ENCODE measurements at places on chromosomes 3 and 15.

DNA sequence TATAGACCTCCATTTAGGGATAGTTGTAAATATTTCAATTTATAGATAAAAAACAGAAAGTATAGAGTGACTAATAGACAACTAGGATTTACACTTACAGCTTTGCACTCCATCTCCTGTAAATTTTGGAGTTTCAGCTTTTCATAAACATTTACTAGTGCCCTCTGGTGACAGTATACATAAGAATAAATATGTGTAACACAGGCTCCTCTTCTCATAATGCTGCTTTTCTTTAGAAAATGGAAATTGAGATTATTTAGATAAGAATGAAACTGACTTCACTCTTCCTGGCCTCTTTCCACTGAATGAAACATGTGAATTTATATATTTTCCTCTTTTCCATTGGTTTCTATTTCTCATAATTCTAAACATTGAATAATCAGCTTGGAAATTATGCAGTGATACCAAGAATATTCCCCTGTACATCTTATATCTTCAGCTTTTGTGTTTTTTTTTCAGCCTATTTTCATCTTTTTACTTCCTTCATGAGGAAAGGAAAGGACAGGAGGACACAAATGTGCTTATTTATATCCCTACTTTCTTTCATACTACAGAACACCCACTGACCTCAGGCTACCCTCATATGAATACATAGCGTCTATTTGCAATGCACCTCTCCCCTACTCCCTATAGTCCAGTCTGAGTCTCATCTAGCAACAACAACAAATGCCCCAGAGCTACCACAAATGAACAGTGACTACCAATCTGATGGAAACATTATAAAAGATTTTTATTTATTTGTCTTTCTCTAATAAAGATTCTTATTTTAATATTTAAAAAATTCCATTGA is 103.1 kb upstream of the CCDC39 start:
- no peak for DNase-seq

DNA sequence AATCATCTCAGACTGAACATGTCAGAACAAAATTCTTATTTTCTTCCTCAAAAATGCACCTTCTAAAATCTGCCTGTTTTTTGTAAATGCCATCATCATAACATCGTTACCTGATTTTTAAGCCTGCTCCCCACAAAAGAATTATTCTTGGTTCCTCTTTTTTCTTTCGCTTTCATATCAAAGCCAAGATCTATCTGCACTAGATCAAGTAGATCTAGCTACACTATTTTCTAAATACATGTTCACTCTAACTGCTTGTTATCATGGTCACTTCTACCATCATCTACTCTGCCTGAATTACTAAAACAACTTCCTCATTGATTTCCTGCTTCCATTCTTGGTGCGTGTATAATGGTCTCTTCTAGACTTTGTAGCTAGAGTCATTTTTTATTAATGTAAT is 217.7 kb downstream of the ARPP21 start:
- DNase-seq: no peak

DNA sequence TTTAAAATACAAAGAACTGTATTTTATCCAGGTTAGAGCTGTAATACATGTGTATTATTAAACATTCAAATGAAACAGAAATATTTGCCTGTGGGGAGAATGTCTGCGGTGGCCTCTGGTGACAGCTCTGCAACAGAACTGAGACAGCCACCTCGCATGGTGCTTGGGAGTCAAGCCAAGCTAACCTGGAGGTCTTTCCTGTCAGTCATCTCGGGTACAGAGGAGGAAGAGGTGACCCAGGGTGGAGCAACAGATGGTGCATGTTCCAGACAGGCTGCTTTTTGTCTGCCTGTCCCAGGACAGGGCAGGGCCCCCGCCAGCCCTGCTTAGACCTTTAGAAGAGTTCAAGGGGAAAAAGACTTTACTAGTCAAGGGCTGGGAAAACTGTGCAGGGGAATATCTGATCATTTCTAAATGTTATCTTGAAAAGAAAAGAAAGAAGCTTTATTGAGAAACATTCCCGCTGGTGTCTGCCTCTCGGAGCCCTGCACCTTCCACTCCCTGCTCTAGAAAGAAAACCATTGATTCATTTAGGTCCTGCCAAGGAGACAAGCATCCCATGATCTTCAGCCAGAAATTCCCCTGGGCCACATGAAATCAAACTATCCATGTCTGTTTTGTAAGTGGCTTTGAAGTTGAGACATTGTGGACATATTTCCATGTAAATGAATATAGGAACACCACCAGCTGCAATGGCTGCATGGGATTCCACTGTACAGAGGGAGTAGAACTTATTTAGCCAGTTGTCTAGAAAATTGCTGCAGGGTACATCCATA is 5.5 kb upstream of the NR2E3 start:
- DNase-seq: no peak

DNA sequence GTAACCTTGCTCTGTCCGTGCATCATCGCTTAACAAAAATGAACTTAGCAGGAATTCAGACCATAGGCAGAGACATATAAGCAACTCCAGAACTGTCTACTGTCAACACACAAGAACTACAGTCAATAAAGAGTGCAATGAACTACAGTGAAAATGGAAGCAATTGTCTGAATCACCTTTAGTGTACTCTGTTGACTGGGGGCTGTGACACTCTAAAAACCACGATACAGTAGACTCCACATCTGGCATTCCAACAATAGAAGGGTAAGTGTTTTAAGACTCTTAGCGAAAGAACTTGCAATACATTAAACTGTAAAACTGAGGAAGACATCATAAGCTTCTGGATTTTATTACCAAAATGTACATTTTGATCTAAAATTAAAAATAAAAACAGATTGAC is 347.3 kb downstream of the ZBTB20 start:
- DNase-seq: no peak

DNA sequence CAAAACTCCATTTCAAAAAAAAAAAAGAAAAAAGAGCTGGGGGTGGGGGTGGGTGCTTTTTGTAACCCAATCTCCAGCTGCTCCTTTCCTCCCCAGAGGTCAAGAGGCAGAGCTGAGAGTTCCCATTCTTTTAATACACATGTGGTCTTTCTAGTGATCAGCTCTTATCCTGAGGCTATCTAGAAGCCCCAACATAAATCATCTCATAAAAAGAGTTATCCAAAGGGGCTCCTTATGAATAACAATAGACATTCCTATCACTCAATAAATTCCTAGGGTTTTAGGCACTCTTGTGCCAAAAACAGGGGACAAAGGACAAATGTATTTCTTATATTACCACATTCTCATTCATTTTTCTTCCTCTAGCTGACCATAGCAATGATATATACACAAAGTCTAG is 25.1 kb upstream of the GAP43 start:
- no peak for DNase-seq

- no peak for DNase-seq
Observed at GRCh38 chr3:54531741-54532140, 396.1 kb downstream of the LRTM1 start.

DNA sequence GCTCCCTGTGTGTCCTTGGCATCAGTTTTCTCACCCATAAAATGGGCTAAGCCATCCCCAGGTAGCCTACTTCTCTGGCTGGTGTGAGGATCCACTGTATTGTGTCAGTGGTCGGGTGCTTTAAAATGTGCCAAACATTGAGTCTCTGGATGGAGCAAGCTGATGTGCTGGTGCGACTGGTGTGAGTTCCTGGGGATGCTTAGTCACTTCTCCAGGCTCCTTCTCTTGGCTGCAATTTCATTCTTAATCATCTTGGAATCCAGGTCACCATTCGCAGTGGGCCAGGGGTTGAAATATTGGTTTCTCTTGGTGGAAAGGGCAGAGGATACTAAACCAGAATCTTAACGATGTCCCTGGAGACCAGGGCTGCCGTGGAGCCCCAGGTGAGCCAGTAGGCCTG is 29.3 kb downstream of the SCN5A start:
- no peak for DNase-seq

DNA sequence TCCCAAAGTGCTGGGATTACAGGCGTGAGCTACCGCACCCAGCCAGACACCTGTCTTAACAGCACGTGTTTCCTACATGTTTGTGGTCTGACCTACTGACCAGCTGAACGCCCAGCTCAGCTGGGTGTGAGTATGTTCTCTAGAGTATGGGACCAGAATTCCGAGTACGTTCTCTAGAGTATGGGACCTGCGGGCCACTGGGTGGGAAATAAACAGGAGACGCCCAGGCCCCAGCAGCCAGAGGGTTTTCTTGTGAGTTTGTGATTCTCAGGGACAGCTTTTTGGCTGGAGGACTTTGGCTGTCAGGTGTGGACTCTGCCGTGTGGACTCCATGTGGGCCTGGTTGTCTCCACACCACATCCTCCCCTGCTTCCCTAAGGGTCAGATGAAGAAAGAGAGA is 87.3 kb downstream of the CHRD start:
- no peak for DNase-seq

GRCh38 chr3:72153477-72154314 is 368.7 kb upstream of the PROK2 start:
- no peak for DNase-seq

GRCh38 chr3:115905871-115906270 is 282.6 kb downstream of the GAP43 start:
- DNase-seq: no peak

DNA sequence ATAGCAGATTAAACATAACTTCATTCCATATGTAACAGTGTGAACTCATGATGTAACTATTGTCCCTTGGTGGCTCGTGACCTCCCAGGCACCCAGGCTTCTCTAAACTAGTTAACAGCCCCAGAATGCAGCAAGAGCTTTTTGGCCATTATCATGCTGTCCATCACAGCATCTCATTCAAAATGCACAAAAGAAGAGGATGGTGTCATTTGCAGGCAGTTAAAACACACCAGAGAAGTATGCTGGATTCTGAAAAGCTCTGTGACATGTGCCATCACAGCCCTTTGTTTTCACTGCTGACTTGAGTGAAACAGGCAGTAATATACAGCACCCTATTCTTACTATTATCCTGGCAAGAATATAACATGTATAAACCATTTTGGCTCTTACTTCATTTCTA is 117.6 kb upstream of the CHMP2B start:
- DNase-seq: no peak

- no peak for DNase-seq
Observed at GRCh38 chr3:146705225-146705624, 100.1 kb upstream of the PLSCR5 start.

DNA sequence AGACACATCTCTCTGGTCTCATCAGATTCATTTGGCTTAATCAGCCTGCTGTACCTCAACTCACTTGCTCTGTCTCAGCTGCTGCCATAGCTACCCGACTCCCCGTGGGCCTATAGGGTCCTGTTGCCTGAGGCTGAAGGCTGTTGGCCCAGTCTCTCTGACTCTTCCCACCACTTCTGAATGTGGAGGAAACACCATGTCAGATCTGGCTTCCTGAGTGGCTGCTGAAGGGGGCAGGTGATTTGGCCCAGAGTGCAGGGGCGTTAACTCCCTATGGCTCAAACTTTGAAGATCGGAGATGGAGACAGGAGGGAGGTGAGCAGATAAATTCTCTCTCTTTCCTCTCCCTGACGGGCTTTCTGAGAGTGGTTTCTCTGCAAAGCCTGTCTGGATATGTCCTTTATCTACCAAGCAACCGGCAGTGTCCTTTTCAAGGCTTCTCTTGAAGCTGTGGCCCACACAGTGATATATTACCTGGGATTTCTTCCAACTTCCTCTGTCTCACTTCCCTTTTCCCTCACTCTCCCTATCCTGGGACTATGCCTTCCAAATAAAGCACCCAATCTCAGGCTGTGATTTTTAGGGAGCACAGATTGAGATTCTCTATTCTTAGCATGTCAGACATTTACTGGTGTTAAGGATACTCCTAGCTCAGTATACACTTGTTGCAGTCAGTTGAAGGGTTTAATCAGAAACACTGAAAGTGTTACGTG is 334.9 kb upstream of the TBC1D5 start:
- no peak for DNase-seq

GRCh38 chr3:174439331-174440252 is 419.5 kb upstream of the NAALADL2 start:
- DNase-seq: no peak

- no peak for DNase-seq
Observed at GRCh38 chr3:169581633-169582032, 81.9 kb downstream of the MECOM start.

DNA sequence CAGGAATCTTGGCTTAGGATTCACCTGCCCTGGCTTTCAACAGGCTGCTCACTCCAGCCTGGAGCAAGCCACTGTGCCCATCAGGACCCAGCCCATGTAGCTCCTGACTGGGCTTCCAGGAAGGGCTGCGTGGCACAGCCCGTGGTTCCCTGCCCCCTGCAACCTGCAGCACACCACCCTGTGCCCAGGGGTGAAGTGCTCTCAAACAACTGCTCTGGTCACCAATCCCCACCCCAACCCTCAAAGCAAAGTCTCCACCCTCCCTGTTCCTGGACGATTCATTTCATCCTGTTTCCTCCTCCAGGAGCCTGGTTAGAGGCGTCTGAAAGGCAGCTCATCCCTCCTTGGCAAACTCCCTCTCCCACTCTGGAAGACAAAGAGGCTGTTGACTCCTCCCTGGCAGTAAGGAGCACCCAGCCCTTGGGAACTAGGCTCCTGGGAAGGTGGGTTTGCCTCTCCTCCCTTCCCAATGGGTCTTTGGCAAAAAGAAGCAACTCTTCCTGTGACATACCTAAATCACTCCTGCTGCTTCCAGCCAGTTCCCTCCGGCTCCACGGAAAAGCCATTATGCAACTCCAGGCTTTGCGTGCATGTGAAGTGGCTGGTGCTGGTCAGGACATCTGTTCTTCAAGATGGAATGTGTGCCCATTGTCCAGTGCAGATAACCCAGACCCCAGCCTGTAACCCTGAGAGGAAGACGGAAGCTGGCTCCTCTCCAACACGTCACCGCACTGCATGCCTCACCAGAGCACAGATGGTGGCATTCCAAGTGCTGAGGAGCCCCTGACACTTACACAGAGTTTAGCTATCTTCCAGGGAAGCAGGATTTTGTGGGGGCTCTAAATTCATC is 29.1 kb upstream of the VIPR1 start:
- DNase-seq: peak; percentile 66

GRCh38 chr3:229183-229661 is 32.7 kb downstream of the CHL1 start:
- no peak for DNase-seq

DNA sequence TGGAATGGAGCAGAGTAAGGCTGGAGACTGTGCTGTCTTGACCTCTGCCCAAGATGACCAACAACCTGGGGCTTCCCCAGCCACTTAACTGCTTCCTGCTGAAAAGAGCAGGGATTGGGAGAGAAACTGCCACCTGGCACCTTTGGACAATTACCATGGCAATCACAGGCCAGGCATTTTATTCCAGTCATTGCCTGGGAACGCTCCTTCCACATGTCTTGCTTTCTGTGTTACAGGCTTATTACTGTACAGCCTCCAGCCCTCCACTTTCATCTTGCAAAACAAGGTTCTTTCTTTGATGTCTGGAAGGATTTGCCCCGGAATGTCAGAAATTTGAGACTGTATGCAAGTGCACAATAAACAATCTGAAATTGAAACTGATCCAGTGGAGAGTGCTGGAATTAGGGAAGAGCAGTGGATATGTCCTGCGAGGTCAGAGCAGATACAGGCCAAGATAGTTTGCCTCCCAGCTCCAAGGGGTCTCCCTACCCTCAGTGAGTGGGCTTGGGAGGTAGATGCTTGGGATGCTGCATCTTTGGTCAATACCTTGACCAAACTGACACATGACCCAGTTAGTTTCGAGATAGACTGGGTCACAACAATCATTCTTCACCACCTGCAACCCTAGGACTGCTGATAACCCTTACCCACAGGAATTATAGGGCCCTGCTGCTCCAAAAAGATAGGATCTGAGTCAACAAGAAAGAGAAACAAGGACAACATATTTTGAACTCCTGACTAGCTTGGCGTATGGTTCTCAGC is 2.7 kb downstream of the PPP1R14D start:
- no peak for DNase-seq

Measured in NCI-H524 treated with DMSO at 0.1 percent for 48 hours (cell line).